ENCODE measurements at places on chromosomes 3 and 15.

DNA sequence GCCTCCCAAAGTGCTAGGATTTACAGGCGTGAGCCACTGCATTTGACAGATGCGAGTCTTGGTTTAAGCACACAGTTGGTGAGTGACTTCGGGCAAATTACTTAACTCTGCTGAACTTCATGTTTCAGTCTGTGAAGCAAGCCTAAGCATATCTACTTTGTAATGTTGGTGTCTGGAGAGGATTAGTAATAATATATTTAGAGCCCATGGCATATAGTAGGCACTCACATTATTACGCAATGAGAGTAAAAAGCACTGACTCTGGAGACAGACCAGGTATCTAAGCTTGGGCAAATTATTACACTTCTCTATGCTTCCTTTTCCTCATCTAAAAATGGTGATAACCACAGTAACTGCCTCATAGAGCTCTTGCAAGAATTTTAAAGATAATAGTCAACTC, 208.7 kb upstream of the P2RY1 start:
- DNase-seq, result no peak

DNA sequence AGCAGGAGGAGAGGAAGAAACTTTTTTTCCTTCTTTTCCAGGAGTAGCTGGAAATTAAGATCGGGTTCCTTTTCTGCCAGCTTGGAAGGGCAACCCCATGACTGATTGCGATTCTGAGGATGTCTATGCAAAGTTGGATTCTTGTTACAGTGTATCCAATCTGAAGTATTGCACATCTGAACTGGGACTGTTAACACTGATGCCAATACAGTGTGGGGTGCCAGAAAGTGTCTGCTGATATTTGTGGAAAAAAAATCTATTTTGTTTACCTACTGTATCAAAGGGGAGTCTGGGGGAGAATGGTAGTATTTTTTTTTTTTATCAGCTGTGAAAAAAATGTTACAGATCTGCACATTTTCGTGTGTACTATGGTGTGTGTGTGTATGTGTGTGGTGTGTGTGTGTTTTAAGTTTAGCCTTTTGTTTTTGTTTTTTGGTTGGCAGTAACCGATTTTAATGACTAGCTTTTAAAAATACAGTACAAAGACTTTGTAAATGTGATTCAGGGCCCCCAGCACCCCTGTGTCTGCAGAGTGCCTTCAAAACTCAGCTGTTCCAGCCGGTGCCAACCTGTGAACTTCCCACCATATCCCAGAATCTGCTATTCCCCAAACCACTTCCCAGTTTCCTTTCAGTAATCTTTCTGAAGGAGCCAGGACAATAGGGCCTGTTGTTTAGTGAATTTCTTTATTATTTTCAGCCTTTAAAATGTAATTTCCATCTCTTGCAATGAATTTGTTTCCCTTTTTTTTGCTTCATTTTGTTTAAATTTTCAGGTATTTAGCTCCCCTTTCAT, 1.9 kb downstream of the RAP2B start:
- no peak for DNase-seq

DNA sequence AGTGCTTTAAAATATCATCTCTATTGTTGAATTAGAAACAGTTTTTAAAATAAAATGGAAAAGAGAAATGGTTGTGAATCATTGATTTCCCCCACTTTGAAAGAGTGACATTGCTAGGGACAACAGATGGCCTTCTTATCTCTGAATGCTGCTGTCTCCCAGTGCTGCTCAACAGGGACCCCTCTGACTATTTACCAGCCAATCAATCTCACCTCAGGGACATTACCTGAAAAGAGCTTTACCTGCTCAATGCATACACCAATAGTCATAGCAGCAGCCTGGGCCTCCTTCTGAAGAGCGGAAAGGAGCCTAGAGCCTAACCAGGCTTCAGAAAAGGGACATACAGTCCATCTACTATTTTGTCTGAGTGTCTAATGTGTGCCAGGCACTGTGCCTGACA, 162.8 kb downstream of the CGGBP1 start:
- DNase-seq, result no peak

GRCh38 chr15:33852570-33852969, 115.7 kb upstream of the CHRM5 start:
- peak; percentile 85 for DNase-seq

DNA sequence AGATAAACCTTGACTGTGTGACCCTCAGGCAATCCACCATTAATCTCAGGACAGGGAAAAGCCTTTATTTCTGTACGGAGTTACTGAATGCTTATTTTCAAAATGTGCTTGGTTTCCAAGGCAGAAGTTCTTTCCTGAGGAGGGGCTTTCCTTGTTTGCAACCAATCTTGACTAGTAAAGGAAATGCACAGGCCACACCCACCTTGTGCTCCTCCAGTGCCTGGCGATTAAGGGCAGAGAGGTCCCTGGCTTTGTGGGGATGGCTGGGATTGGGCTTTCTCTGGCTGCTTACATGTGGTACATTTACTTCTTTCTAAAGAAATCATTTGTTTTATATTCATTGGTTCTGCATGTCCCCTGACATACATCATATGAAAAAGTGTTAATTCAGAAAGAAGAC, 47.8 kb downstream of the ZNF621 start:
- DNase-seq, result no peak
